ENCODE measurements at places on chromosomes 3 and 15.

DNA sequence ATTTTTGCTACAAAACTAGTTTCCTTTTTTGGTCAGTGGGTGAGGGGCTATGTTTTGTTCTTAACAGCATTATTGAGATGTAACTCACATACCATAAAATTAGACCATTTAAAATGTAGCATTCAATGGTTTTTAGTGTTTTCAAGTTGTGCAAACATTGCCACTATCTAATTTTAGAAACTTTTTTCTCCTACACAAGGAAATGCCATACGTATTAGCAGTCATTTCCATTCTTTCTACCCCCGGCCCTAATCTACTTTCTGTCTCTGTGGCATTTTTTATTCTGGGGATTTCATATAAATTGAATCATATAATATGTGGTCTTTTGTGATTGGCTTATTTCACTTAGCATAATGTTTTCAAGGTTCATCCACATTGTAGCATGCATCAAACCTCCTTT is 55.0 kb upstream of the TIPARP start:
- DNase-seq, result no peak

GRCh38 chr15:74270854-74271520 is 34.9 kb downstream of the CCDC33 start:
- DNase-seq, result no peak

DNA sequence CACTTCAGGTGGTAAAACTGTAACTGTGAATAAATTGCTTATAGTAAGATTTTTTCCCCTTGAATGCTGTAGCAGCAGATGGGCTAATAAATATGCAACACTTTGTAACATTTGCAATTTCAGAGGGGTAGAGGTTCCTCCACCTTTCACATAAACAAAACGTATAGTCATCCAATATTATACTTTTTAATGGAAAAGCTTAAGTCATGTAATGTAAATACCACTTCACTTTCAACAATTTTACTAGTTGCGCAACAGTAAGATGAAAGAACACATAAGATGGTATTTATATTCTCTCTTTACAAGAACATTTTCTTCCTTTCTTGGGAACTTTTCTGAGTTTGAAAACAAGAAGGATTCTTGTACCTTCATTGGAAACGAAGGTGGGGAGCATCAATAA is 56.6 kb upstream of the FAM3D start:
- no peak for DNase-seq

DNA sequence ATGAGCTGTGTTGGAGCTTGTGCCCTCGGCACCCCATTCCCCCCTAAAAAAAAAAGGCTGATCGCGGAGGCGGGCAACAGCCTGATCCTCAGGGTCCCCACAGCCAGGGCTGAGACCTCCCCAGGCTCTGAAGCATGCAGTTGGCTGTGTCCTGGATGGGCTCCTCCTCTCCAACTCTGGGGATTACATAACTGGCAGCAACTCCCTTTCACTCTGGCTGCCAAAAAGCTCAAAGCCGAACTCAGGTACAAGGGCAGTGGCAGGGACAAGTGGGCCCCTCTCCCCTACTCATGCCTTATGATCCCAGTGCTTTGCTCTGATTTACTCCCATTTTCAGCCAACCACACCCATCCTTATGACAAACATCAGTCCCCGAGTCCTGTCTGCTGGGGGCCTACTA is 18.3 kb downstream of the TPRA1 start:
- no peak for DNase-seq

GRCh38 chr3:14867936-14868570 is 49.3 kb downstream of the FGD5 start:
- no peak for DNase-seq

DNA sequence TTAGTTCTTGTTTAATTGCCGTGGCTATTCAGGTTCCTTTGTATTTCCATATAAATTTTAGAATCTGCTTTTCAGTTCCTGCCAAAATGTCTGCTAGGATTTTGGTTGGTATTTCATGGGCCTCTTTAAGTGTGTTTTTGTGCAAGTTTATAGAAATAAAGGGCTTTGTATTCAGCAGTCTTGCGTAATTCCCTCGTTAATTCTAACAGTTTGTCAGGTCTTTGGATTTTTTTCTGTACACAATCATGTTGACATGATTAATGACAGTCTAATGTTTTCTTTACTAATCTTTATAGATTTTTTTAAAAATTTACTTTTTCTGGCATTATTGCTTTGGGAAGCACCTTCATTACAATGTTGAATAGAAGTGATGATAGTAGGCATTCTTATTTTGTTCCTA is 120.9 kb downstream of the NEK11 start:
- no peak for DNase-seq

GRCh38 chr15:65778269-65778668 is 13.8 kb downstream of the DENND4A start:
- no peak for DNase-seq

DNA sequence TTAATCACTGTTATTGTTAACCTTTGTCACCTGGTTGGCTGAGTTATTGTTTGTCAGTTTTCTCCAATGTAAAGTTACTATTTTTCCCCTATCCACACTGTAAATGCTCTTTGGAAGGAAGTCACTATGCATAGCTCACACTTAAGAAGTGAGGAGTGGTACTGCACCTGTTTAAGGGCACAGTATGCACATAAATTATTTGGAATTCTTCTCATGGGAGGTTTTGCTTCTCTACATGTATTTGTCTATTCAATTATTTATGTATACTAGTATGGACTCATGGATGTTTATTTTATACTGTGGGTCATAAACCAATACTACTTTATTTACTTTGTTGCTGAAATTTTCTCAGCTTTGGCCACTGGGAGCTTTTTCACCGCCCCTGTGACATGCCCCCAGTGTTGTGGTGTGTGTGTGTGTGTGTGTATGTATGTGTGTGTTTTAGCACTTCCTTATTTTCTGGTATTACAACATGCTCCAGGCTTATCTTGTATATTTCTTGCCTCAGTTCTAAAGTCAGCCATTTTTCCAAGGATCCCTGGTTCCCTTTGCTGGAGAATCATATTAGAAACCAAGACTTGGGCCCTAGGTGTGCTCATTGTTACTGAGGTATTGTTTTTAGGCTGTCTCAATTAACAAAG is 290.5 kb downstream of the KBTBD8 start:
- DNase-seq, result no peak

- DNase-seq, result no peak
Observed at GRCh38 chr15:95410757-95411156, 919.7 kb upstream of the NR2F2 start.

DNA sequence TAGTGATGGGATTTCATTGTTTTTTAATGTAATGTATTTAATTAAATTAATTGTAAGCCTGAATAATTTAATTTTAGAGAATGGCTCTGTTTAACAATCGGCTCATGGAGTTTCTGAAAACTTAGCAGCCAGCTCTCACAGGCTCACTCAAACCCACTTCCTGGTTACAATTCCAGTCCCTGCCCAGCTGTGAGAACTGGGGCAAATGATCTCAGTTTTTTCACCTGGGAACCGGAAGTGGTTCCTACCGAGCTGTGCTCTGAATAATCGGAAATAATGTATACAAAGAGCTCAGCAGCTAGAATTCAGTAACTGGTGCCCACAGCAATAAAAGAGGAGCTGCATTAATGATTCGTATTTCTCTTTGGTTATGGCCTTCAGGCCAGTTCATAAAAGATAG is 244.3 kb upstream of the MCTP2 start:
- no peak for DNase-seq

DNA sequence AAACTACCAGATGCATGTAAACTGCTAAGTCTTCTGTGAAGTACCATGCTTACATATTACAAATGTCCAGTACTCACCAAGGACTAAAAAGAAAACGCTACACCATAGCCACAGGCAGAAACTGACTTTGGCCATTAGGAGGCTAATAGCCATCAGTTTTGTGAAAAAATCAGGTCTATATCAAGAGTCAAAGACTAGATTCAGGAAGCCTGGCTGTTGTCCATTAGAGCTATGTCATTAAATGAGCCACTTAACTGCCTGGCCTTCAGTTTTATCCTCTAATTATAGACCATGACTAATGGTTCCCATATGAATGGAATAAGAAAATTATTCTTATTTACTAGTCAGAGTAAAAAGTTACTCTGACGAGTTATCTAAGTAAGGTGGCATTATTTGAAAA is 144.1 kb downstream of the VPS13C start:
- DNase-seq, result no peak

- no peak for DNase-seq
Observed at GRCh38 chr3:172167892-172168648, 128.7 kb downstream of the FNDC3B start.

DNA sequence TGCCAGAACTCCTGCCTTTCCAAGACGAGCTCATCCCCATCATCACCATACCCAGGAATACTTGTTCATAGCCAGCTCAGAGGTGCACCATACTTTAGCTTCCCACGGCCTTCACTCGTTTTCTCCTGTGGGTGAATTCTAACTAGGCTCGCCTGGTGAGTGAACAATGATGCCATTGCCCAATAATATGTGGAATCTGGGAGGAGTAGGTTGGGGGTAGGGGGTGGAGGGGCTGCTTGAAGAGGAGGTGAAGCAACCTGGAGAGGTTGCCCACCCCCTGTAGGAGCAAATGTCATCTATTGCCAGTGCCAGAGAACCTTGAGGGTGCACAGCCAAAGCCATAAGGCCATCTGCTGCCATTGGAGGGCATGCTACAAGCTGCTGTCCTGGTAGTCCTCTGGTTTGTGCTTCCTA is 592 bp upstream of the ZNF445 start:
- no peak for DNase-seq

DNA sequence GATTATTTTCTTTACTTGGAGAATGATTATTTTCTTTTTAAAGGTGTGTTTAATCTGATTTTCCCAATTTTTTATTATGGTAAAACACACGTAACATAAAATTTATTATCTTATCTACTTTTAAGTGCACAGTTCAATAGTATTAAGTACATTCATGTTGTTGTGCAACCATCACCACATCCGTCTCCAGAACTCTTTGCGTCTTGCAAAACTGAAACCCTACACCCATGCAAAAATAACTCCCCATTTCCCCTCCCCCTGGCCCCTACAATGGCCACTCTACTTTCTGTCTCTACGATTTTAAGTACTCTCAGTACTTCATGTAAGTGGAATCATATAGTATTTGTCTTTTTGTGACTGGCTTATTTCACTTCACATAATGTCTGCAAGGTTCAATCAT is 230.7 kb downstream of the SATB1 start:
- DNase-seq, result no peak

- DNase-seq, result no peak
Observed at GRCh38 chr3:188212308-188212969, 58.5 kb downstream of the LPP start.

- DNase-seq, result no peak
Observed at GRCh38 chr3:128889139-128889894, 9.9 kb downstream of the ACAD9 start.

- DNase-seq, result no peak
Observed at GRCh38 chr3:187484547-187485295, 116.5 kb downstream of the RTP4 start.

GRCh38 chr3:99845331-99845730 is 27.7 kb downstream of the CMSS1 start:
- no peak for DNase-seq

DNA sequence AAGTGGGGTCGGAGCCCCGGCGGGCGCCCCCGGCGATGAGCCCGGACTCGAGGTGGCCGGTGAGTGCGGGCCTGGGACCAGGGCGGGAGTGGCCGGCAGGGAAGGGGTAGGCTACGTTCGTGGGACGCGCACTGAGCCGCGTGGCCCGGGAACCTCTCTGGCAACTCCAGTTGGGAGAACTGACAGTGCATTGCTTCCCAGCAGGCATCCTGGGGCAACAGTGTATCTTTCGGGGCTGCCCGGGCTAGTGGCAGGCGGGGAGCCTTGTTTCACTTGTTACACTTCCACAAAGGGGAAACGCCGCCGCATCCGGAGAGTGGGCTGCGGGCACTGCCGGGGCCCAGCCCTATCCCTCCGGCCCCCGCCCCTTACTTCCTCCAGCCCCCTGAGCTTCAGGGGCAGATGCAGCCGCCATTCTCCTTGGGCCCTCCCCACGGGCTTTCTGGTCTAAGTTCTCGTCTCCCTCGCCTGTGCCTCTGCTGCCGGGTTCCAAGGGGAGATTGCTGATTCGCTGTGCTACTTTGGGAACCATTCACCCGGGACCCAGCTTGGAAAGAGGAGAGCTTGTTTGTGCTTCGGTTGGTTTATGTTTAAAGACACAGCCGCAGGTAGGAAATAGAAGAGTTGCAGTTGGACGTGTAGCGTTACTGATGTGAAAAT is 675 bp downstream of the BRPF1 start:
- DNase-seq, result peak; percentile 43

- DNase-seq, result no peak
Observed at GRCh38 chr3:195903950-195904290, 4.4 kb downstream of the TNK2 start.

DNA sequence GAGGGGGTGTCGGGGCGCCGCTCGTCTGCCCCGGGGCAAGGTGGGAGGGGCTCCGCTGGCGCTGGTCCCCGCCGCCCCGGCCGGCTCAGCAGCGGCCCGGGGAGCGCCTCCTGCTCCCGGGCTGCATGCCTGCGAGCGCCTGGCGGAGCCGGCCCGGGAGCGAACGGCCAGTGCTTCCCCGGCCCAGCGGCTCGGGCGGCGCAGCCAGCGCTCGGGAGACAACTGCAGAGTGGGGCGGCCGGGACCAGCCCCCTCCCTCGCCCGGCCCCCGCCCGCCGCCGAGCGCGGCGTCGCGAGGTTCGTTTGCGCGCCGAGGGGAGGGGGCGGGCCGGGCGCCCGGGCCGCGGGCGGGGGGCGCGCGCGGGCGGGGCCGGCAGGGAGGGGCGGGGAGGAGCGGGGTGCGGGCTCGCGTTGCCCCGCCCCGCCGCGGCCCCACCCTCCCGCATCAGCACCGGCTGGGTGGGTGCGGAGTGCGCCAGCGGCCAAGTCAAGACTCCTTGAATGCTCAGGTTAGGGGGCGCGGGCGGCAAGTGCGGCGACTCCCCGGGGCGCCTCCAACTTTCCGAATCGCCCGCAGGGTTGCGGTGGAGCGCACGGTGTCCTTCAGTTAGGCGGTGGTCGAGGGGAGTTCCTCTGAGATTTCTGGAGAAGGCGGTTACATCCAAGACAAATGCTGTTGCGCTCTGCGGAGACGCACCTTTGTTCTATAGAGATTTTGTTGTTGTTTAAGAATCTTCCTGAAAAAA is at the start of gene RGMA:
Gene RGMA (minus strand): TSS at position 231 of the 746 bp plus-strand sequence. CDS start 279 bp downstream, outside the sequence.
- no peak for DNase-seq

GRCh38 chr3:187943677-187944389 is 198.6 kb upstream of the BCL6 start:
- no peak for DNase-seq

GRCh38 chr15:99707473-99708270 is 25.6 kb downstream of the LYSMD4 start:
- DNase-seq, result no peak

- DNase-seq, result no peak
Observed at GRCh38 chr3:30082652-30083051, 523.7 kb upstream of the TGFBR2 start.
